ENCODE measurements at places on chromosomes 5 and 9.

DNA sequence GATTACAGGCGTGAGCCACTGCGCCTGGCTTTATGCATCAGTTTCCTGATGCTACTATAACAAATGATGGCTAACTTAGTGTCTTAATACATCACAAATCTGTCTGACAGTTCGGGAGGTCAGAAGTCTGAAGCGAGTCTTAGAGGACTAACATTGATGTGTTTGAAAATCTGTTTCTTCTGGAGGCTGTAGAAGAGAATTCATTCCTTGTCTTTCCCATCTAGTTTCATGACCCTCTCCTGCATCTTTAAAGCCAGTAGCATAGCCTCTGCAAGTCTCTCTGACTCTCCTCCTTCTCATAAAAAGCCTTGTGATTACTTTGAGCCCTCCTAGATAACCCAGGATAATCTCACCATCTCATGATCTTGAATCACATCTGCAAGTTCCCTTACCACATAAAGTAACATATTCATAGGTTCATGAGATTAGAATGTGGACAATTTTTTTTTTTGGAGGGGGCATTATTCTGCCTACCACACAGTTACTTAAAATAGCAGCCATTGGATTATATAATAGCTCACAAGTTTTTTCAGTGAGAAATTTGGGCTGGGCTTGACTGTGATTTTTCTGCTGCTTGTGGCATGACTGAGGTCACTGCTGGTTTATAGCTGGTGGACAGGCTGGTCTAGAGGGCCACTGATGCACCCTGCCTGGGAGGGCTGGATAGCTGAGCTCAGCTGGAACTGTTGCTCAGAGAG is 134.8 kb downstream of the FBXL7 start:
- no peak for DNase-seq

GRCh38 chr9:129613520-129614175 is 7.3 kb downstream of the C9orf50 start:
- DNase-seq, result peak; percentile 64

GRCh38 chr9:105332471-105332870 is 88.0 kb downstream of the SLC44A1 start:
- DNase-seq, result no peak

GRCh38 chr5:109307951-109308350 is 101.8 kb downstream of the PJA2 start:
- DNase-seq, result no peak

DNA sequence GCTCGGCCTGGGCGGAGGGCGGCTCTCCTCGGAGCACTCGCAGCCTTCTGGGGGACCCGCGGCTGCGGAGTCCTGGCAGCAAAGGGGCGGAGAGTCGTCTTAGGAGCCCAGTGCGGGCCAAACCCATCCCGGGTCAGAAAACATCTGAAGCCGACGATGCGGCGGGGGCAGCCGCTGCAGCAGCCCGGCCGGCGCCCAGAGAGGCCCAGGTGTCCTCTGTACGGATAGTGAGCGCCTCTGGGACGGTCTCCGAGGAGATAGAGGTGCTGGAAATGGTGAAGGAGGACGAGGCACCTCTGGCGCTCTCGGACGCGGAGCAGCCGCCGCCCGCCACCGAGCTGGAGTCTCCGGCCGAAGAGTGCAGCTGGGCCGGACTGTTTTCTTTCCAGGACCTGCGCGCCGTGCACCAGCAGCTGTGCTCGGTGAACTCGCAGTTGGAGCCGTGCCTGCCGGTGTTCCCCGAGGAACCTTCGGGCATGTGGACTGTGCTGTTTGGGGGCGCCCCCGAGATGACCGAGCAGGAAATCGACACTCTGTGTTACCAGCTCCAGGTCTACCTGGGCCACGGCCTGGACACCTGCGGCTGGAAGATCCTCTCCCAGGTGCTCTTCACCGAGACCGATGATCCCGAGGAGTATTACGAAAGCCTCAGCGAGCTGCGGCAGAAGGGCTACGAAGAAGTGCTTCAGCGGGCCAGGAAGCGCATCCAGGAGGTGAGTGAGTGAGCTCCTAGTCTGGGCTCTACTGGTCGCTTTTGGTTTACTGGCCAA is 1.2 kb downstream of the JMY start:
- DNase-seq, result peak; percentile 43

DNA sequence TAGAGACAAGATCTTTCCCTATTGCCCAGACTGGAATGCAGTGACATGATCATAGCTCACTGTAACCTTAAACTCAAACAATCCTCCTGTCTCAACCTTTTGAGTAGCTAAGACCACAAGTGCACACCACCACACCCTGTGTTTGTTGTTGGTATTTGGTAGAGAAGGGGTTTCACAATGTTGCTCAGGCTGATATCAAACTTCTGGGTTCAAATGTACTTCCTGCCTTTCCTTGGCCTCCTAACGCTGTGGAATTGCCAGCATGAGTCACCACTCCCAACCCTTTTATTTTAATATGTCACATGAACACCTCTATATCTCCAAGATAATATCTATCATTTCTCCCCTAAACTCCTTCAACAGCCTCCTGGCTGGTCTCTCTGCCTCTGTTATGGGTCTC is 719.0 kb downstream of the PTPRD start:
- DNase-seq, result no peak

DNA sequence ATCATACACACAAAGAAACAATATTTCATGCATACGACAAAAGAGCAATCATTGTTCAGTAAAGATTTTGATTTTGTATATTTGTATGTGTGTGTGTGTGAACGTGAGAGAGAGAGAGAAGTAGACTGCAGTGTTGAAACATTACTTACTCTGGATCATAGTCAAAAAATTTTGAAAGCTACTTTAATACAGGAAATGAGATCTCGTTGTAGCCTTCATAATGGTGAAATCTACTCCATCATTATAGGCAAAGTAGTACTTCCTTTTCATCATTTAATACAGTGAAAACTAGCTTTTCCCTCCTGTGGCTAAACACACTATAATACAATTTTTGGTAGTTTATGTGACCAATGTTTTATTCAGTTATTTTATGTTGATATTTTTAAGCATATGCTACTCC is 1427.7 kb upstream of the C9orf72 start:
- no peak for DNase-seq

DNA sequence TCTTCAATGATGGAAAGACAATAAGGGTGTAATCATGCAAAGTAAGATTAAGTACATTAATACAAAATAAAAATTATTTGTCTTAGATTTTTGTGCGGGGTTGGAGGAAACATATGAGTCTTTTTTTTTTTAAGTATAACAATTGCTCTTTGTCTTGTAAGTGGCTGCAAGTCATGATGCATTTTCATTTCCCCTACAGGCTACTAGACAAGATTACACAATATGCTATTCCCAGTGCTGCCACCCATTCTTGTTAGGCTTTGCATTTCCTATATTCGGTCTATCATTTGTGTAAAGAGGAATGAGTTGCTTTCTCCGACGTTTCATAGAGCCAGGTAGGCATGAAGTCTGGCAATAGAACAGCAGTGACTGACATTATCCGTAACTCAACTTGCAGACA is 294.2 kb upstream of the CYLC2 start:
- no peak for DNase-seq

DNA sequence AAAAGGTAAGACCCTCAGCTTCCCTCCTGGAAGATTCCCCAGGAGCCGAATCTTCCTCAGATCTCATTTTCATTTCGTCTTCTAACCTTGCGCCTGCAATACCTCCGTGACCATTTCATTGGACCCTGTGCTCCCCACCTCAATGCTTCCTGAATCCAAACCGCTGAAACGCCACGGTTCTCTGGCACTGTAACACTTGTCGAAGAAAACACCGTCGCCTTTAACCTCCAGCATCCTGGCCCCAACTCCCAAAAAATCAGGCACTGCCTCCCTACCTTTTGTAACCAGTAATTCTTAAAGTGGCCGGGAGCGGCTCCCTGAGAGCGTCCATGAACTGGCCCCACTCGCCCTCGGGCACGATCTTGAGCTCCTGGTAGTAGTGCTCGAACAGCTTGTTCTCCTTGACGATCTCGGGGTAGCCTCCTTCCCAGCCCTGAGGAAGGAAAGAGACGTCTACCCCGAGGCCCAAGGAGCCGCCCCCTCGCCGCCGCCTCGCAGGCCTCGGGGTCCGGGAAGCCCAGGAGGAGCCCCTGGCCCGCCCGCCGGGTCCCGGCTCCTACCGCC is 438 bp downstream of the NSUN2 start:
- peak; percentile 28 for DNase-seq

DNA sequence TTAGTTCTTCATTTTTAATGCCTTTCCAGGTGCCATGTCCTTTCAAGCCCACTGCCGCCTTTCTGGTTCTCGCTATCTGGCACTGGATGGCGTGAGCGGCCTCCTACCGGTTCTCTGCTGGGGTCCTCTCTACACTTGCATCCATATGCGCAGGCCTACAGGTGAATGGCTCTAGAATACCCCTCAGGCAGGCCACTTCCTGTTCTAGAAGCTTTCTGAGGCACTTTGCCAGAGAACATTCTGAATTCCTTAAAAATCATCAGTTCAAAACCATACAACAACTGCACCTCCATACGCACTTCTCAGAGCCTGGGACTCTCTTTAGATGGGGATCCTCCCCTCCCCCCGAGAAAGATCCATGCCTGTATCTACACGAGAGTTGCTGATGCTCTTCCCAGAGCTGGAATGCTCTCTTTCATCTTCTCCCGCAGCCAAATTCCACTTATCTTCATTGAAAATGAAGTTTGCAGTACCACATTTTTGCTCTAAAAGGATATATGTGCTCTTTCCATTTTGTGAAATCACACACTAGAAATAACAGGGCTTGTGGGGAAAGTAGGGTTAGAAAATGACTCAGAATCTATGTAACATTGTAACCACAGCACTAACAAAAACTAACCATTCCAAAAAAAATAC is 1.4 kb upstream of the LHFPL2 start:
- no peak for DNase-seq

Data from tongue (tissue), 3 donors.